ENCODE measurements at places on chromosomes 7 and 10.

DNA sequence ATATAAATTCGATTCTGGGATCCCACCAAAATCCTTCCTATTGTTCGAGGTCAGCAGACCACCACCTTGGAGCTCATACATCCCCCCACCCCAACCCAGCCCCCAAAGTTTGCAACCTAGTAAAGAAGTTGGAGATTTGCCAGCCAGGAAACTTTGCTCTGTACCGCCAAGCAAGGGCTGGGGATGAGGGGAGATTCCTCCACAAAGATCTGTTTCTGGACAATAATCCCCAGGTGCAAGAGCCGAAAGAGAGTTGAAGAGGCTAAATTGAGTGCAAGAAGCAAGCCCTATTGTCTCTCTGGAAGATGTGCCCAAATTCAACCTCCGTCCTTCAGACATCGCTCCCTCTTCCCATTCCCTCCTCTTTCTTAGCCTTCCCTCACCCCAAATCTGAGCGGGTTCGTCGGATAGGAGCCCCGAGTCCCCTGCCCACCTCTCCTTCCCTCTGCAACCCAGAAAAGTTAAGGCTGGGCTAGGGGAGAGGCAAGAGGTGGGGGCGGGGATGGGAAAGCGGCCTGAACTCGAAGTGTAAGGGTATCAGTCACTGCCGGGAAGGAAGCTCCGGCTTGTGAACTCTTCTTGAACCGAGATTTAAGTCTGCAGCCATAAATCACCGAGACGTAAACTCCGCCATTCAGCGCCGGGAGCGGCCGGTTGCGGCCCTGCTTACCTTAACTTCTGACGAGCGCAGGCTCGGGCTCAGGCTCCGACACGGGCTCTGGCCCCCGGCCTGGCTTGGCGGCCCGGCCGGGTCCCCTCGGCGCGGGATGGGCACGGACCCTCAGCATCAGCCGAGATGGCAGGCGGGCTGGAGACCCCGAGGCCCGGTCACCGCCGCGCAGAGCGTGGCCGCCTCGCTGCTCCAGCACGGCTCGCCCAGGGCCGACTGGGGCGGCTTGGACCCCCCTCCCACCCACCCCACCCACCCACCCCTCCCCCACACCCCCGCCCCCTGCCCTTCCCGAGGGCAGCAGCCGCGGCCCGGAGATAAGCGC, 10.8 kb upstream of the HOXA2 start:
- DNase-seq: no peak

DNA sequence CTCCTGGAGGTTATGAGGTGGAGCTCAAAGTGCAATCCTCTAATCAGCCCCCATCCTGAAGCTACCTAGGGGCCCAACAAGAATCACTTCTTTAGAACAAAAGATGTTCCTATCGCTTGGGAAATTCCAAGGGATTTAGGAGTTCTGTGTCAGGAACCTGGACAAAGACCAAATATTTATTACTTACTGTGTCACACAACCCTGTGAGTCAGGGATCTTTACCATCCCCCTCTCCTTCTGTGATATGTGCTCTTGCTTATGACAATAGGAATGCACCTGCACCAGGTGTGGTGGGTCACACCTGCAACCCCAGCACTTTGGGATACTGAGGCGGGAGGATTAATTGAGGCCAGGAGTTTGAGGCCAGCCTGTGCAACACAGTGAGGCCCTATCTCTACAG, 485.8 kb downstream of the PLXDC2 start:
- no peak for DNase-seq

DNA sequence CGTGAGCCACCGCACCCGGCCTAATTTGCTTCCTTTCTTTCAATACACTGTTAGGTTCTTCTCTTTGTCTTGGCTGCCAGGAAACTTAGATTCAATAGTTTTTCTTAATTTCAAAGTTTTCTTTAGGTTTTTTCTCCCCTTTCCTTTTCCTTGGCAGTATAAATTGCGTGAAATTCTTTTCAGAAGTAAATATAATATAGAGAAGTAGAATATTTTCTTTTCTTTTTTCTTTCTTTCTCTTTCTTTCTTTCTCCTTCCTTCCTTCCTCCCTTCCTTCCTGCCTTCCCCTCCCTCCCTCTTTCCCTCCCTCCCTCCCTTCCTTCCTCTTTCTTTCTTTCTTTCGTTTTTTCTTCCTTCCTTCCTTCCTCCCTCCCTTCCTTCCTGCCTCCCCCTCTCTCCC, 1.7 kb downstream of the LRGUK start:
- no peak for DNase-seq

DNA sequence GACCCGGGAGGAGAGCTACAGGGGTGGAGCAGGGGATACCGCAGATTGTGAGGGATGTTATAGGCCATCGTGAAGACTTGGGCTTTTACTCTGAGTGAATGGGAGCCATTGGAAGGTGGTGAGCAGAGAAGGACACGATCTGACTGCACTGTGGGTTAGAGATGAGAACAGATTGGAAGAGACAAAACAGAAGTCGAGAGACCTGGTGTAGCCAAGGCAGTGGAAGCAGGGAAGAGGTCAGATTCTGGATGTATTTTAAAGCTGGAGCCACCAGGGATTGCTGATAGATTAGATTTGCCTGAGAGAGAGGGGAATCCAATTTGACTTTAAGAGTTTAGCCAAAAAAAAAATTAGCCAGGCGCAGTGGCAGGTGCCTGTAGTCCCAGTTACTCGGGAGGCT, 21.6 kb upstream of the EEPD1 start:
- no peak for DNase-seq

- no peak for DNase-seq
Observed at GRCh38 chr7:114085592-114086501, 167.0 kb upstream of the PPP1R3A start.
